ENCODE measurements at places on chromosomes 4 and X. TPM values are rescaled to one million over a fixed set of nuclear protein-coding genes. Genes with fewer than 3 reads are reported as not detected.

DNA sequence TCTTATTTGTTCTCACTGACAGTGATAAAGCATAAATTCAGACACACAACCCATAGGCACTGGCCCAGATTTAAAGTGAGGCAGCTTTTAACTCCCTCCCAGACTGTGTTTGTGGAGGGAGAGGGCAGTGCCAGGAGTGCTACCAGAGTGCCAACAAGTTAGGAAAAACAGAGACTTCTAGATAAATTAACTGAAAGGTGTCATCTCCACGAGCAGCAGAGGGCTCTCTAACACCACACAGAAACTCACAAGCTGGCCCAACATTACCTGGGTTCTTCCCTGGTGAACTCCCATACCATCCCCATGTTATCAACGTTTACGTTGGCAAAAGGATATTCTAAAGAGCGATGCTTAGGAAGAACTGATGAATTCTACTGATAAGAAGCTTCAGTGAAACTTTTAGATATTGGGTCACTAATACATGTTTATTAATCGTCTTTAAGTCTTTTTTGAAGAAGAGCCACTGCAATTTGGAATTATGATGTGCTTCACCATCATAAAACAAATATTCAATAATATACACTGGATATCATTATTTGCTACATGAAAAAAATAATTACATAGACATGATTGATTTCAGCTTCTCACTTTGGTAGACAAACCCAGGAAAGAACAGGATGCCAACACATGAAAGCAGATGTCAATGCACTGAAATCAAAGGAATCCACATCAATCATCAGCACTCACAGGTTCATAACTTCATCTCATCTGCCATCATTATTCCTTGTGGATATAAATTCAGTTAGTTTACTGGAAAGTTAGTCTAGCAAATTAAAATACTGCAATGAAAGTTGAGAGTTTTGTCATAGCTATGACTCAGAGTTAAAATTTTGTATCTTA, 121.2 kb upstream of the NAP1L5 start:
- DNase-seq, result no peak

DNA sequence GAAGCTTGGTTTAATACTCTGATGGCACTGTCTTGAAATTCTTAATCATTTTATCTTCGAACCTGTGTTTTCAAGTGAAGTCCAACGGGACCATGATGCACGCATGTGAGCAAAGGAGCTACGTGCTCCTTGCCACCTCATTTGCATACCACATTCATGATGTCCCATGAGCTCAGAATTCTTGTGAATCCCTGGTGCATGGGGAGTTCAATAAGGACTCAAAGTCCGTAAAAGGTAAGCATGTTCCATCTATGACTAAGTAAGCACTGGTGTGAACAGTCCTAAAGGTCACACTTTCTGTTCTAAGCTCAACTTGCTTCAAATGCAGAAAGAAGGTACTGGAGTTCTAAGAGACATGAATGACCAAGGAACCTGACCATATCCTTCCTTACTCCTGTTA, 13.1 kb upstream of the GPM6B start:
- DNase-seq, result no peak

PHOX2B gene
- polyA plus RNA-seq, result not detected

STAG2 gene
- 71.2 TPM for polyA plus RNA-seq

- no peak for DNase-seq
Measured at GRCh38 chr4:88737307-88737941, 39.8 kb upstream of the NAP1L5 start.

DNA sequence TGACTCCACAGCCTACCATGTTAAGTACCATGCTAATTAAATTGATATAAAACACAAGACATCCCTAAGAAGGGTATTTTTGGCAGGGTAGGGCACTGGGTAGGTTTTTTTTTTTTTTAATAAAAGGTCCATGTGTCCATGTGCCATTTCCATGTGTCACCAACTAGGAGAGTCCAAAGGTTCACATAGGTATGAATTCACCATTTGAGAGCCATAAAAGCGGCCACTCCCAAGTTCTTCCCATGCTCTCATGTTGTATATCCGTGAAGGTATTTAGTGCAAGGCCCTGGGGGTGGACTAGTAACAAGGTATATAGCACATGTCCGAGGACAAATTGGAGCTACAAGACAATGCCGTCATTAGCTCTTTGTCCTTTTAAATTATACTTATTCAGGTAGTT, 107.3 kb downstream of the PDE5A start:
- DNase-seq, result no peak

DNA sequence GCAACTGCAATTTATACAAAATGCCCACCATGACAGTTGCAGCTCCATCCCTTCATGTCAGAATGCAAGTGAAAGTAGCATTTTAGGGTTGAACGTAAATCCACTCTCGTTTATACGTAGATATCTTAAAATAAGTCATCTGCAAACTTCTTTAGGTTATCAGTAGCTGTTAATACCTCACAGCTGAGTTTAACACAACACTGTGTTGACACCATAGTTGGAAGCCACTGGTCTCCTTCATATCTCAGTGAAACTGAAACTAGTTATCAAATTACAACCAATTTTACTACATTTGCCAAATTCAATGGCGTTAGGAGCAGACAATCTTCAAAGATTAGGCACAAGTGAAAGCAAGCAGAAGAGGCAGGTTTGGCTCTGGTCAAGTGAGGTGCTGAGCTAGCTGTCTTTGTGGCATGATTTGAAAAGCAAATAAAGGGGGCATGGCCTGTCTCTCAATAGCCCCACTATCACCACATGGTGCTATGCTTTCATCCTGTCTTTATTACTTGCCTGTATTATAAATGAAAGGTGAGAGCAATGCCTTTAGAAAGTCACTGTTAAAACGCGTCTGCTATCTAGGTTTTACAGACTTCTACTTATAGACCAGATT, 12.3 kb downstream of the PPP3CA start:
- no peak for DNase-seq

DNA sequence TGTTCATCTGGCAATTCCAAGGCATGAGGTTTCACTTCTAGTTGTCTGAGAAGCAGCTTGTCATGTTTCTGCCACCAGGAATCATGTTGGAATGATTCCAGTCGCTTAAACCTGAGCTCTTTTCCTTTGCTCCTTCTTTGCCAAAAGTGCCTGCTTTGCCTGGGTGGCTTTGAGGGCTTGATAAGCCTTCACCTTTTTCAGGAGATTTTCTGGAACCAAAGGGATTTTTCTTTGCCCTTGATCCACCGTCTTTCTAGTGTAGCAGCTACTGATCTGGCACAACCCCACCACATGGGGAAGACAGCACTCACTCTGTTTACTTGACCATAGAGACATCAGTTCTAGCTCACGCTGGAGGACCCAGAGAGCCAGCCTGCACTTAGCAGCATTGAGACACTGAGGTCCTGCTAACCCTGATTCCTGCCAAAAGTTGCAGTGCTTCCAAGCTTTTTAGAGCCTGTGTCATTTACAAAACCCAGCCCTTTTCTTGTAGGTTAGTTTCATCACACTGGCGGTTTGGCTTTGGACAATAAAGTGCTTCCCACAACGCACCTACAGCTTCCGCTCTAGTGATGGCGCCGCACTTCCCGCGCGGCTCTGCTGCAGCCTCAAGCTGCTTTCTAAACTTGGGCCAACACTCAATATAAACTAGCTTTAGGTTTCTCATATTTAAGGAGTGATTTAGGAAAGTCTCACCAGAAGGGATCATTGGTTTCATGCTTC, 7.3 kb upstream of the CCNI start:
- DNase-seq, result no peak

FAT4 gene
- 14.2 TPM for polyA plus RNA-seq

- peak; percentile 13 for DNase-seq
Measured at GRCh38 chrX:99073551-99073950, 1336.5 kb downstream of the PCDH19 start.

DNA sequence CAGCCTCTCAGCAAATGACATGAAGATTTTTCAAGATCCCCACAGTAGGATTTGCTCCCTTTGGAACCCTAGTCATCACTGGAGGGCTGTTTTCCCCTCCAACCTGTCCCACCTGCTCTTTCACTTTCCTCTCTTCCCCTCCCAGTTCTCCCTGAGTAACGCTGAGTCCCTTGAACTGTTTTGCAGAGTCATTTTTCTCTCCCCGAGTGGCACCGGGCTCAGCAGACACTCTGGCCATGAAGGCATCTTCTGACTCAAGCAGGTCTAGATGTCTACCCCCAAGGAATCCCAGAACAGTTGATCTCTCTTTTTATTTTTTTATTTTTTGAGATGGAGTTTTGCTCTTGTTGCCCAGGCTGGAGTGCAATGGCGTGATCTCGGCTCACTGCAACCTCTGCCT, 52.2 kb downstream of the HTRA3 start:
- DNase-seq, result no peak

DNA sequence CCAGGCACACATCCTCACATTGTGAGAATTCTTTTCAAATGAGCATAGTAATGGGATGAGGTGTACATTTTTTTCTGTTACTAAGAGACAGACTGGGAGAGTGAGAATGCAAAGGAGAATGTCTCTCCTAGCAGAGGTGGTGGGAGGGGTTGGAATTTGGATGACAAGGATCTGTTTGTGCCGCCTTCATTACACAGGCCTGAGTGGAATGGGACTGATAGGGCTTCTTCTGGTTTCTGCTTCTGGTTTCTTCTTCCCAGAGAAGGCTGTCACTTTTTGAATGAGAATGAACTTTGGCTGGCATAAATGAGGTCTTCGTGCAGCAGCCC, 55.4 kb downstream of the C4orf51 start:
- DNase-seq, result no peak

DNA sequence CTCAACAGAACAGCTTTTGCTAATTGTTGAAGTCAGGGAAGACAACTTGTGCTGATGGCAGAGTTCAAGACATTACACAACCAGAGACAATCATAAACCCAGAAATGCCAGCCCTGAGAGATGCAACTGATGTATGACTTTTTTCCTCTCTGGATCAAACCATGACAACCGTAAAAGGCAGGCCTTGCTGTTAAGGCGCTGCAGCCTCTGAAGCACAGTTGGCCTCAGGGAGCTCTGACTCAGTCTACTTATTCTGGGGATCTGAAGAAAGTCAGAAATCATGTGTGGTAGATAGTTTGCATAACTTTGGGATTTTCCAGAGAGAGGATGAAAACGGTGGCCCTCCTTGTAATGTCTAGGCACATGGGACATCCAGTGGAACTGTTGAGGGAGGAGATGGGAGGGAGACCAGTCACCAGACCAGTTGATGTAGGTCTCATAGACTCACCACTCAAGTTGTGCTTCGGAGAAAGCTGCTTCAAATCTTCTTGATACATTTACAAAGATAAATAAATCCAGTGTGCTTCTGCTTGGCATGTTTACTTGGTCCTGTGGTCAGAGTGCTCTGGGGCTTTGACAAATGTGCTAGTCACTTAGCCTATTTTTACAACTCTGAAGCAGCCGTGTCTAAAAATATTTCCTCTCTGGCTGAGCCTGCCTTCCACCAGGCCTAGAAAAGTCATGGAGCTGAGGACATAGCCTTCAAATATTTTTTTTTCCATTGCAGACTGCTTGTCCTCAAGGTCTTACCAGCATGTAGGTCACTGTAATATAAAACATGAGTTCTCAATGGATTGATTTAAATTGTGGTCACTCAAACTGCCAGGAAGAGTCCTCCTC, 7.5 kb downstream of the HADH start:
- DNase-seq, result no peak

SSX2B gene
- polyA plus RNA-seq, result not detected

TGIF2LX gene
- polyA plus RNA-seq, result not detected

DNA sequence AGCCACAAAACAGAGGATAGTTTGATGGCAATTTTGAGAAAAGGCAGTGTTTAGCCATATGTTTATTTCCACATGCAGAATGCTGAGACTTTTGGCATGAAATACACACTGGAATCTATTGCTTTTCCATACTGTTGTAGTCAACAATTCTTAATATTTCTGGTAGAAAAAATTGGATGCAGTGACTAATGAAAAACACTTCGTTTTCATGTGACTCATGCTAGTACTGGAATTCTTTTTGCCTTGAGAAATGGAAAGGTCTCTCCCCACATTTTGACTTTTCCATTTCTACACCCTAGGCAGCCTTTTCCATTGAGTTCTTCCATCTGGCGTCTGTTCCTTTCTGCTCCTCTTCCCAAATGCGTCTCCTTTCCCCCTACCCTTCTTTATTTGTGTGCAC, 425.2 kb upstream of the FTHL17 start:
- DNase-seq, result peak; percentile 22

CXorf65 gene
- polyA plus RNA-seq, result 0.54 TPM

DNA sequence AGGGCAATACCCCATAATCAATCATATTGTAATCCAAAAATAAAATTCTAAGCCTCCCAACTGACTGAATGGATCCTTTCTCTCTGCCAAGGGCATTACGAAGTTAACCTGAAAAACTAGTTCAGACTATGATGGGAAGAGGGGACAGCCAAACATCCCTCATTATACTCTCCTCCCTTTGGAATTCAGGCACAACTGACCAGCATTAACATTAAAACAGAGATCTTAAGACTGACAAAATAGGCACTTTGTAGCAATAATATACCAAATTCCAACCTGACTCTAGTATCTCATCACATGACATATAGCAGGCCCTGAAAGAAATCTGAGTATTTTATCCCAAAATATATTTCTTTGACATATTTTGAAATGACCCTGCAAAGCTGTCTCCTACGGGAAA, 55.0 kb upstream of the SPP1 start:
- no peak for DNase-seq

PTPN13 gene
- 3.6 TPM for polyA plus RNA-seq

- DNase-seq, result no peak
Measured at GRCh38 chr4:174316954-174317353, 33.2 kb downstream of the CEP44 start.

DNA sequence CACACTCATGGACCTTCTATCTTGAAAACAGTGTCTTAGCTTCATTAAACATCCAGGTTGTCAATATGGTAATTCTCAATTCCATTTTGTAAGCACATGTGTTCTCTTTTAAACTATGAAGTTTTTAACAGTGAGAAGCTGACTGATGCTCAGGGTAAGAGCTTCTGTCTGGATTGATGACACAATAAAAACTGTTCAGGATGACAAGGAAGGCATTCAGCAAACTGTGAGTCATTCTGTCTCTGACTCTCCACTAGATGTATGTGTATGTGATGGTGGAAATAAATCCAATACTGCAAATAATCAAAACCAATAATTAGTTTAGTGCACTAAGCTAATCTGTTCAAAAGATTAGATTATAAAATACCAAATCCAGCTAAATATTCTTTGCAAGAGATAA, 115.3 kb upstream of the ARX start:
- no peak for DNase-seq

PLP2 gene
- 179 TPM for polyA plus RNA-seq

- no peak for DNase-seq
Measured at GRCh38 chr4:23747281-23747735, 142.5 kb downstream of the PPARGC1A start.

- DNase-seq, result no peak
Measured at GRCh38 chrX:137550665-137551261, 15.2 kb upstream of the ZIC3 start.

- no peak for DNase-seq
Measured at GRCh38 chrX:56797574-56798338, 68.7 kb downstream of the NBDY start.

MAGEA12 gene
- polyA plus RNA-seq, result not detected

HELT gene
- not detected for polyA plus RNA-seq

PABPC5 gene
- 5.4 TPM for polyA plus RNA-seq

GRCh38 chrX:150982235-150982787, 824 bp upstream of the HMGB3 start:
- no peak for DNase-seq

Data from forelimb muscle (tissue), 1 donor.